ENCODE measurements at places on chromosomes 5 and 9. TPM values are rescaled to one million over a fixed set of nuclear protein-coding genes. Genes with fewer than 3 reads are reported as not detected.
A peak's percentile ranks its signal among the peaks of the same experiment; 100 is the strongest.

DNA sequence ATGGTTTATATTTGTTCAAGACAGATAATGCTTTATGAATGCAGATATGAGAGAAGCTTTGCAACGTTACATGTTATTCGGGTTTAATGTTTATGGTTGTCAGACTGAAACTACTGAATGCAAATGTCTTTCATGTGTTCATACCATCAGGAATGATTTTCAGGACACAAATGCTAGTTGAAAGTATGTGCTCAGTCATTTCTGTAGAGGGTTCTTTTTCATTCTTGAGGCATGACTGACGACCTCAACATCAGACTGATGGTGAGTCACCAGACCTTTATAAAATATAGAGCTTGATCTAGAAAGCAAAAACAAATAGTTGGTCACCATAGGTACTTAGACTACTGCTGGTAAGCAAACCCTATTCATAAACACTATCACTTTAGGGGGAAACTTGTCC lies 287.3 kb upstream of the NUDT12 start:
- DNase-seq = peak; percentile 76

DNA sequence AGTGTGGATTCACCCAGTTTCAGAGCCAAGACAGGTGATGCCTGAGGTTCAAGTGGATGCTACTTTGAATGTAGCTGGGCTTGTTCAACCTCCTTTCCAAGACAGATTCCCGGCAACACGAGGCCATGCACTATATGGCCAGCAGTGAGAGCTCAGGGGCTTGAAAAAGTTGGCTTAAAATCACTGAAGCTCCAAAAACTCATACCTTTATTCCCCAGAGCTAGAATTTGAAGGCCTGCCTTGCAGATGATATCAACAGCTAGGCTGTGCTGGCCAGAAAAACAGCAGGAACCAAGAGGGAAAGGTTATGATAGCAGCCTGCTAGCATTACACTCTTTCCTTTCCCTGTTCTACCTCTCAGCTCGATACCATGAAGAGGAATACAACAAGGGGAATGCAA lies 120.2 kb upstream of the DAB2 start:
- DNase-seq = no peak

- DNase-seq = no peak
Measured at GRCh38 chr5:166262395-166262794, 2029.0 kb upstream of the WWC1 start.

Gene TRMO
- 13.1 TPM for polyA plus RNA-seq

DNA sequence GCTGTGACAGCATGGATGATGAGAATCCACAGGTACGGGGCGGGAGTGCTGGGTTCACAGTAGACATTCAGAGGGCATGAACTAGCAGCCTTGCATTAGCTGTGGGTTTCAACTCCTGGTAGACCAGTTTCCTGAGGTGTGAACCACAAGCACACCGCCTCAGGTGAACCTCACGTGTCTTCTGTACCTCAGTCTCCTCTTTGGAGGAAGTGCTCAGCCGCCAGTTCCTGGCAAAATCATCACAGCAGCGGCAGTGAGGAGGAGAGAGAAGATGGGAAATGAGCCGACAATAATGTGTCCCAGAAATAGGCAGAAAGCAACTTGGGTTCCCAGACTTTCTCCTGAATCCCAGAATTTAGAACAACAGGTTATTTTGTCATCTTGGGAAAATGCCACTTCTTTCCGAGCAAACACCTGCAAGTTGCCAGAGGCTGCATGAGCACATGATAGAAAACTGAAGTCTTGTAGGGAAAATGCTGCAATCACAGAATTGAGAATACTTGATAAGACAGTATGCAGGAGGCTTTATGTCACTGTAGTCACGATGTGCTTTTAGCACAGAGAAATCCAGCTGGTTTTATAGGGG lies 258.5 kb downstream of the AOPEP start:
- DNase-seq = no peak

DNA sequence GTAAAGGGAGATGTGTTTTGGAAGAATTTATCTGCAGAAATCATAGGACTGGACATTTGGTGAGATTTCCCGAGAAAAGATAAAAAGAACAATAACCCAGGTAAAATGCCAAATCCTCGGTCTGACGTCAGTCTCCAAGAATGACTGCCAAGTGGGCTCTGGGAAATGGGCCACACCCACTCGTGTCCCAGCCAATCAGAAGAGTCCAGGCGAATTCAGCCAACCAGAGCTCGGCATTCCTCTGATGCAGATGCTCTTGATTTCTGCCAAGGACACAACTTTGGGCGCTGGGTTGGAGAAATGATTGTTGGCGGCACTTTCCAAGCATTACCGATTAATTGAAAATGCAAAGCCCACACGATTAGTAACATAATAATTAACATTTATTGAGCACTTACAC lies 73.3 kb downstream of the FGF18 start:
- peak; percentile 34 for DNase-seq

GRCh38 chr9:136868644-136869043 lies 2.5 kb upstream of the EDF1 start:
- DNase-seq = no peak

DNA sequence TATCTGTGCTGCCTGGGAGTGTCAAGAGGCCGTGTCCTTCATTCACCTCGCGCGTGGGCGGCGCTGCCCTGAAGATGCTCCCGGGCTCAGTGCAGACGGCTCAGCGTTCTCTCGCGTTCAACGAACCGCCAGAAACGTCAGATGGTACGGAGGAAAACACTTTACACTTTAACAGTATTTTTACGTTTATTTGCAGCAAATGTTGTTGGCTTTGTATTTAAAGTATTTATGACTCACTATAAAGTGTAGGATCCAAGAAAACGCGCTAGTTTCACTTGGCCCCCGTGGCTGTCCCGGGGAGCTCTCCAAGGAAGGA lies 544 bp upstream of the ERCC6L2 start:
- DNase-seq = peak; percentile 18

Gene C5orf63
- polyA plus RNA-seq = 4.1 TPM

DNA sequence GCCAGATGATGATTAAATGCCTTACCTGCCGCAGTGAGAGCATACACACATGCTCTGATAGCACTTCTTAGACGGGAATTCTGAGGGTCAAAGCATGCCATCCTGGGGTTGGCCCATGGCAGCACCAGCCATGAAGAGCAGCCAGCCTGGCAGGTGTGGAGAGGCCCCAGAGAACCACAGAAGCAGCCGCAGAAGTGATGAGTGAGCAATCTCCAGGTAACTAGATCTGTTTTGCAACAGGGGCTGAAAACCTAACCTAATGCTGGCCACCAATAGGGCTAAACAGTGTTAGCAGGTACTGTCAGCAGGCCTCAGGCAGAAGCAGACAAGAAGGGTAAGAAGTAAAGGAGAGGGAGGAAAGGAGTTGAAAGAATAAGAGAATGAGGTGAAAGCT lies 33.5 kb upstream of the HOMER1 start:
- no peak for DNase-seq

Gene PCDHGB3
- 0.16 TPM for polyA plus RNA-seq

GRCh38 chr5:17441351-17441750 lies 56.7 kb upstream of the TAF11L2 start:
- peak; percentile 36 for DNase-seq

Gene SLC45A2
- not detected for polyA plus RNA-seq

DNA sequence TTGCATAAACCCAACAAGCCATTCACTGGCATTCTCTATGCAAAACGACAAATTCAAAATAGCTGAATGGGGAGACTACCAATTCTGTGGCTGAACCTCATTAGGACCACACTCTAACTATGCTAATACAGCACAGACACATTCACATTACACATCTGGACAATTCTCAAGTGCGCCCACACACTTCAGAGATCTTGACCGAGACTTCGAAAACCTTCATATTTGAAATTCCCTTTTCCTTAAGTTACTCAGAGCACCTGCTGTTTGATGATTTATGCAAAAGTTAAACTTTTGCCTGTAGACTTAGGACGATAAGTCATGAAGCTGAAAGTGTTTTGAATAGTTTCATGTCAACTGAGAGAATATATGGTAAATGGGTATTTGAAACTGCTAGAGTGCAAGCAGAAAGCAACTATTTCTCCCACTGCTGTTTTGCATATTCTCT lies 111.9 kb downstream of the FBN2 start:
- DNase-seq = no peak

DNA sequence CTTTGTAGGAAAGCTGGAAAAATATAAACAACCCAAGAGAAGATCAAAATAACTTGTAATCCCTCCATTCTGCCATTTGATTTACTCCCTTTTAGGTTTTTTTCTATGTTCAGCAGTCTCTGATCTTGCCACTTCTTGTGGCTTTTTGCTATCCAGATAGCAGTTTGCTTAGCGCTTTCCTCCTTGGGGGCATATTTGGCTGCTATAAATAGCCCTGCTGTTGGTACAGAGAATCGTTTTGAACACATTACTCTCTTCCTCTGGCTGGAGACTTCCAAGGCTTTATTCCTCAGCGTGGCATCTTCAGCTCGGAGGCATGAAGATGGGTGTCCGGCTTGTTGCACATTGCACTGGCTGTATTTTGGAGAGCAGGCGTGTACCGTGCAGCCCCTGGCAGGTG lies 38.6 kb downstream of the HMCN2 start:
- DNase-seq = no peak

GRCh38 chr5:113099822-113100221 lies 123.2 kb downstream of the DCP2 start:
- no peak for DNase-seq

Gene SLCO4C1
- 0.04 TPM for polyA plus RNA-seq

- DNase-seq = no peak
Measured at GRCh38 chr9:72274916-72275315, 90.1 kb downstream of the ZFAND5 start.

Gene ADRB2
- 0.50 TPM for polyA plus RNA-seq

- no peak for DNase-seq
Measured at GRCh38 chr5:68432682-68433081, 217.1 kb downstream of the PIK3R1 start.

Gene LCN15
- 0.07 TPM for polyA plus RNA-seq

GRCh38 chr5:2183154-2184025 lies 300.7 kb upstream of the IRX4 start:
- no peak for DNase-seq

Gene BHMT2
- not detected for polyA plus RNA-seq

GRCh38 chr9:133476036-133476931 lies 2.6 kb downstream of the SLC2A6 start:
- no peak for DNase-seq

Gene PLAC8L1
- polyA plus RNA-seq = 0.84 TPM

Gene FBP1
- polyA plus RNA-seq = not detected

Gene SETD9
- 8.5 TPM for polyA plus RNA-seq

Gene ST8SIA4
- 0.54 TPM for polyA plus RNA-seq

- no peak for DNase-seq
Measured at GRCh38 chr5:63686938-63687337, 275.3 kb downstream of the HTR1A start.

DNA sequence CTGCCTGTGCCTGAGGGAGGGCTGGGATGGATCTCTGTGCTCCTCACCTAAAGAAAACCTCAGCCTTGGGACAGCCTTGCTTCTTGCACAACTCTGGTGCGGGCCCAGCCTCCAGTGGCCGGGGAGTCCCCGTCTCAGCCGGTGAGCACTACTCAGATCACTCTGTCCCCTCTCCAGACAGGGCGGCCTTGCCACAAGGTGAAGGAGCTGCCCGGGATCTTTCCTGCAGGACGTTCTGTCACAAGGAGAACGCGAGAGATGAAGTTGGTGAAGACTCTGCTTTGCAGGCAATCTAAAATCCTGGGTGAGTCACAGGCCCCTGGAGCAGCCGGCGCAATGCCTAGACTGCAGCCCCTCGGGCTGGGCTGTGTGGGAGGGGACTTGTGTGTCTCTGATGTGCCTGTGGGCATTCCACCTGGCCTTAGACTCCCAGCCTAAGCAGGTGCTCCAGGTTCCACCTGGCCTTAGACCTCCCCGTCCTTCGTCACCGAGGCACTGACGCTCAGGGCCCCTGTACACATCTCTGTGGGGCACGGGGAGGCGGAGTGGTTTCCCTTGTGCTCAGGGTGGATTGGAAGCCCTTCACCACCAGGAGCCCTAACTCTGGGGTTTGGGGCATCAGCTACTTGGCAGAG lies 15.2 kb upstream of the IRX4 start:
- DNase-seq = no peak

Data from A549 (cell line).